ENCODE measurements at places on chromosomes 1 and 21.

DNA sequence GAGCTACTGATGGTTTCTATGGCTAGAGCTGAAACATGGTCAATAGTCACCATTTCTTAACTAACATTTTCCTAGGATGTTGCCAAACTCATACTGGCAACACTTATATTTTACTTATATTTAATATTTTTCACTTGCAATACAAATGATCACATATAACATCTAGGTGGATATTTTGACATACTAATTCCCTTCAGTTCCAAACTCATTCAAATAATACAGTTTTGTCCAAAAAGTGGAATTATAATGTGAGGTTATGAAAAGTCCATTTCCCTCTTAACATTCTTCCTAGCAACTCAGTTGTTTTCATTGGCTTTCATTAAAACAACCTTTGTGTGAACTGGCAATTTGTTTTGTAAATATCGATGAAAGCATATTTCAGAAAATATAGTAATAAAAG is 16.0 kb downstream of the SPAG17 start:
- DNase-seq = no peak

DNA sequence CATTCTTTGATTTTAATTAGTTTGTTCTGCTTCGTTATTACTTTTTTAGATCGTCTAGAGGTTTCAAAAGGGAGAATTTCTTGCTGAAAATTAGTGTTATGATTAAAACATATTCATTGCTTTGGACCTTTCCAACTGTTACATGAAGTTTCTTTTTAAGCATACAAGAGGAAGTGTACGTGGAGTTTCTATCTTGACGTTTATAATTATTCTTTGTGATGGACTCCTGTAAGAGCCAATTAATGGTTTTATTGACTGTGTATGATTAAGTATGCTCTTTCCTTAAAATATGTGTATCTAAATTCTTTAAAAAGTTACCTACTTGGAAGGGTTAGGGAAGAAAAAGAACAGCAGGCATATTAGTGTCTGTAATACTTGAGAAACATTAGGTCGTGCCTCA is 37.8 kb downstream of the SPEN start:
- DNase-seq = no peak

DNA sequence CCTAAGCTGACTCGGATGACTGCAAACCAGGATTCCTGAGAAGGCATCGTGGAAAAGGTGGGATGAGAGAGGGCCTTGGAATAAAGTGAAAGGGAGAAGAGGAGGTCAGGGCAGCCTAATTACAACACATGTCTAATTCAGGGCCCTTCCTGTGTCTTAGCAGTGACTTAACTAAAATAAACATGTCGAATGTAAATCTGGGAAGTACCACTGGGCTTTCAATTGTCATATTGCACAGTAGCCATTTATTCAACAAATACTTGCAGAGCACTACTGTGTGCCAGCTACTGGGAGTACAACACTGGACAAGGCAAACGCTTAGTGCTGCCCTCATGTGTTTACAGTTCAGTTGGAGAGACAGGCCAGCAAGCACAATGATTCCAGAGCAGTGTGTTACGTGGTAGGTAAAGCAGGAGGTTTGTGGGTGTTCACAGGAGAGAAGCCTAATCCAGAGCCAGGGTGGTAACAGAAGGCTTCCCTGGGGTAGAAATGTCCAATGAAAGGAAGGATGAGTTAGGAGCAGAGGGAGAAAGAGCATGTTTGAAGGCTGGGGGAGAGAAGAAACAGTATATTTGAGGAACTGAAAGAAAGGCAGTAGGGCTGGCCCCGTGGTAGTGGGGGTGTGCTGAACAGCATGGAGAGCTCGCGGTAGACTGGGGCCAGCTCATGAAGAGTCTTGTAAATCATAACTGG is 38.0 kb upstream of the RASAL2 start:
- peak; percentile 51 for DNase-seq

GRCh38 chr1:64199154-64199553 is 4.3 kb upstream of the UBE2U start:
- DNase-seq = peak; percentile 20

DNA sequence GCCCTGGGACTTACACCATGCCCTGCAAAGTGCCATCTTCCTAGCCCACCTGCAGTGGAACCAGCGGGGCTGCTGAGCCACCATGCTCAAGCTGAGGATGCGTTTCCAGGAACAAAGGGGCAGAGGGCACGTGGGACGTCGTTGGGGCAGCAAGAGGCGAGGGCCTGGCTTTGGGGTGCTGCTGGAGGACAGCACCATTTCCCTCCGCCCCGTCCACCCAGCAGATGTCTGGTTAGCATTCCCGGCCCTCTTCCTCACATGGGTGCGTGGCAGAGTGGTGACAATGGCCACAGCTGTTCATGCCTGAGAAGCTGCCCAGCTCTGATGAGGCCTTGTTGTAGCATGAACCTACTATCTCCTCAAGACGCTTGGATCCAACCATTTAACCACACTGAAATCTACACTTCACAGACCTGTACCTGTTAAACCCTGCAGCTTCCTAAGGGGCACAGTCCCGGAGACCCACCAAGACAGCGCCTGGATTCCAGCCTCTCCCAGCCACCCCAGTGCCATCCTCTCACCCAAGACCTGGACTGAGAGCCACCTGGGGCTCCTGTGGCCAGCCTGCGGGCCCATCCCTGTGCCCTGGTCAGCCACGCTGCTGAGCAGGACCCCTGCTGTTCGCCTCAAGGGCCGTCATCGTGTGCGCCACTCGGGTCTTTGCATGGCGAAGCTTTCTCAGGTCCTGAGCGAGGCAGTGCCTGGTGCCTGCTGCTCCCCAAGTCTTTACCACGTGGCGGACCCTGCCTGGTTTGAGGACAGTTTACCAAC is 33.2 kb downstream of the SLC45A1 start:
- DNase-seq = no peak

DNA sequence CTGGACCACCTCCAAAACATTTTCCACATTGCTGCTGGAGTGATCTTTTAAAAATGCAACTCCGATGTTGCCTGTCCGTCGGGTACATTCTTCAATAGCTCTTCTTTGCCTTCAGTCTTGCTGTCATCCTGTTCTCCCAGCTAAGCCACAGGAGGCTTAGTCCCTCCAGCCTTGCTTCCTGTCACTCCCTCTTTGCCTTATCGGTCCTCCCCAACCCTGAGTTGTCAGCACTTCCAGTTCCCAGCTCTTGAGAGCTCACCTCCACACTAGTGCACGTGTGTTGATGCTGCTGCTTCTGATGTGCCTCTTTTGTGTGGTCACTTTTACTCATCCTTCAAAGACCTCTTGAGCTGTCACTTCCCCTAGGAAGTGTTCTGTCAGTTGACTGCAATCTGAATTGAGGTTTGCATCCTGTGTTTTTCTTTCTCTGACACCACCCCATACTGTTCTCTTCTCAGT is 15.3 kb downstream of the UCK2 start:
- DNase-seq = peak; percentile 60

- DNase-seq = no peak
Observed at GRCh38 chr1:51607681-51608095, 9.2 kb upstream of the OSBPL9 start.

GRCh38 chr1:89151047-89151446 is 24.8 kb downstream of the GBP7 start:
- DNase-seq = no peak

- DNase-seq = peak; percentile 52
Observed at GRCh38 chr1:51636191-51636590, 19.3 kb downstream of the OSBPL9 start.

GRCh38 chr1:169568497-169568896 is 17.8 kb downstream of the F5 start:
- no peak for DNase-seq
